ENCODE measurements at places on chromosomes 1 and 21.

- DNase-seq, result no peak
Observed at GRCh38 chr1:166197597-166197996, 30.8 kb upstream of the FAM78B start.

DNA sequence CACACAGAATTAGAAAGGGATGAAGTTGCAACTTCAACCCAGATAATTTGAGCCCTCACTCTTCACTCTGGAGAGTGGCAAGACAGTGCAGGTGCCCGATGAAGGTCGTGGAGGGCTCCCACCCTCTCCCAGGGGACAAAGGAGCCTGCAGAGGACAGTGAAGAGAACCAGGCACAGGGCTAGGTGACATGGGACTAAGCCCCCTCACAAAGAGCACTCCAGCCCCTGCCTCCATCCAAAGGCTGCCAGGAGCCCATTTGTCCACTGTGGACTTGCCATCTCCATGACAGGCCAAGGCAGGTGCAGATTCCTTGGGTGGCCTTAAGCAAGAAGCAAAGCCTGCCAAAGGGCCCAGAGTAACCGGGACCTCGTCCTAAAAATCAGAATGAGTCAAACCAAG, 15.1 kb downstream of the ERRFI1 start:
- DNase-seq, result no peak

DNA sequence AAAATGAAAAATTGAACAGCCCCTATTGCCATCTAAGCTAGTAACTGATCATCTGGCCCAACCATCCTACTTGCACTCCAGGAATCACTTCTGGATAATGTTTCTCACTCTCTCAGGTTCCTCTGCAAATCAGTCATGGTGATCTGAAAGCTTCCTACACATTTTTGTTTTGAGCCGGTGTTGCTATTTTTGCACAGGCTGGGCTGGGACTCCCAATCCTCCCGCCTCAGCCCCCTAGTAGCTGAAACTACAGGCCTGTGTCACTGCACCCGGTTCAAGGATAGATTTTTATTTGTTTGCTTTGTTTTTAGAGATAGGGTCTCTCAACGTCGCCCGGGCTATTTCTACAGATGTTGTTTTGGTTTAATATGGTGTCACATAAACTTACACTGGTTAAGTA, 40.5 kb upstream of the HMCN1 start:
- no peak for DNase-seq

DNA sequence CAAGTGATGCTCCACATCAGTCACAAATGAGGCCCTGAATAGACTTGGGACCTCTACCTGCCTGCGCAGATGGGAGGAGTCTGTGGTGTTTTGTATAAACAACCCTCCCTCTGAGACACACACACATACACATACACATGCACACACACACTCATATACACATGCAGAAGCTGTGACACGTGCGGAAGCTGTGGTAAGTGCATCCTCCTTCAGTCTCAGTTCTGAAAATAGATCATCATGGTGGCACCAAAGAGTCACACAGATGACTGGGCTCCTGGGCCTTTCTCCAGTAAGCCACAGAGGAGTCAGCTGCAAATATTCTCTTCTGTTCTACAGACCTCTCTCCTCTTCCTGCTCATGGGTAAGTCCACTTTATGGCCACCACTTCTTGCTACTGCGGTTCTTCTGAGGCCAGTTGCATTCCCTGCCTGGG, at the start of gene LY9:
LY9 (plus strand) TSS at position 224 of the 433 bp plus-strand sequence; CDS start at position 238, 14 bp downstream.
- no peak for DNase-seq

DNA sequence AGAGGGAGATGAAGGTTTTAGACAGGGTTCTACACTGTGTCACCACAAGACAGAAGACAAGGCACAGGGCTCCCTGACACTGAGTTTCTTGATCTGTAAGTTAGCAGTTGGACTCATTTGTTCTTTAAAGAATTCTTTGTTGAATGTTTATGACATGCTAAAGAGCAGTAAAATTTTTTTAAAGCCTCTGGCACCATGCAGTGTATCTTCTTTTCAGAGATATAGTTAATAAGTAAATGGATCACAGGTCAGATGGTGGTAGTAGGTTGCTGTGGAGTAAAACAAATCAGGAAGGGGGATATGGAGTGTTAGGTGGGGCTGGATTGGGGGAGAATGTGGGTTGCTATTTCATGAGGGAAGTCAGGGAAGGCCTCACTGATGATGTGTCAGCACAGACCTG, 2.0 kb downstream of the CLCA4 start:
- DNase-seq, result no peak

DNA sequence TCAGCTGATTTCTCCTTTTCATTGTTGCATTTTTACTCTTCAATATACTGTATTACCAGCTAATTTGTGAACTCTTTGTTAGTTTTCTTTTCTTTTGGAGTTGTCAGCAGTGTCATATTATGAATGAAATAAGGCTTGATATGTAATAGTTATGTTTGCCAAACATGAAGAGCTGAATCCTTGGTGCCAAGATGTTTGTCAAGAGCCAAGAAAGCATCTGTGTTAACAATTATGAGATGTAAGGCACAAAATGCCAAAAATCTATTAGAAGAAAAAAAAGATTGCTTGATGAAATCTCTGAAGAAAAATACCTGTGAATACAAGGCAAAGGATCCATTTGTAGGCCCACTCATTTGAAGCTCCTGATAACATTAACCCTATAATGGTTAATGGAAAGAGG, 48.4 kb upstream of the RNPC3 start:
- no peak for DNase-seq

GRCh38 chr1:187264995-187265602, 436.4 kb downstream of the PLA2G4A start:
- peak; percentile 58 for DNase-seq

DNA sequence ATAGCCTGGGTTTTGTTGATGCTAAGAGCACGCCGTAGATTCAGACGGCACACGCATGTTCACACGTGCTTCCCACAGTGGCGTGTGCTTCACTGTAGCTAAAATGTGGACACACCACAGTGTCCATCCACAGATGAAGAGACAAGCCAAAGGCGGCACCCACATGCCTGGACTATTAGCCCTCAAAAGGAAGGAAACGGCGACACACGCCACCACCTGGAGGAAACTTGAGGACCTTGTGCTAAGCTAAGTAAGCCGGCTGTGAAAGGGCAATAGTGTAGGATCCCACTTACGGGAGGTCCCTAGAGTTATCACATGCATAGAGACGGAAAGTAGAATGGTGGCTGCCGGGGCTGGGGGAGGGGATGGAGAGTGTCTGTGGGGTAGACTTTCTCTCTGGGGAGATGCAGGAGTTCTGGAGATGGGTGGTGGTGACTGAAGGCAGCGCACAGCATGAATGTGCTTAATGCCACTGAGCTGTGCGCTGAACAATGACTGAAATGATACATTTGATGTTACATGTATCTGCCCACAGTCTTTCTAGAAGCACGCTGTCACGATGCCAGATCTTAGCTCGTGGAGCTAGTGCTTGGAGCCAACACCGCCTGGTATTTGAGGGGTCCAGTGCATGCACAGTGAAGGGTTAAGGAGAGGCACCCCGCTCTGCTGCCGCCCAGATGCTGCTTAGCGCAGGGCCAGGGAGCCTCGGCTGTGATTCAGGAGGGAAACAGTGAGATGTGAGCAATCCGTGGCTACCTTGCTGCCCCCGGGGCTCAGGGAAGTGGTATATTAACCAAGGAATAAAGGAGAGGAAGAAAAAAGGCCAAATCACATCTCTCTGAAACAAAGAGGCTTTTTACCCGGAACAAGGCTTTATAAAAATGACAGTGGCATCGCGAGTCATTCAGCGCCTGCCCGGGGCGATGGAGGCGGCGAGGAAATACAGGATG, 103.7 kb downstream of the PRDM16 start:
- DNase-seq, result no peak

DNA sequence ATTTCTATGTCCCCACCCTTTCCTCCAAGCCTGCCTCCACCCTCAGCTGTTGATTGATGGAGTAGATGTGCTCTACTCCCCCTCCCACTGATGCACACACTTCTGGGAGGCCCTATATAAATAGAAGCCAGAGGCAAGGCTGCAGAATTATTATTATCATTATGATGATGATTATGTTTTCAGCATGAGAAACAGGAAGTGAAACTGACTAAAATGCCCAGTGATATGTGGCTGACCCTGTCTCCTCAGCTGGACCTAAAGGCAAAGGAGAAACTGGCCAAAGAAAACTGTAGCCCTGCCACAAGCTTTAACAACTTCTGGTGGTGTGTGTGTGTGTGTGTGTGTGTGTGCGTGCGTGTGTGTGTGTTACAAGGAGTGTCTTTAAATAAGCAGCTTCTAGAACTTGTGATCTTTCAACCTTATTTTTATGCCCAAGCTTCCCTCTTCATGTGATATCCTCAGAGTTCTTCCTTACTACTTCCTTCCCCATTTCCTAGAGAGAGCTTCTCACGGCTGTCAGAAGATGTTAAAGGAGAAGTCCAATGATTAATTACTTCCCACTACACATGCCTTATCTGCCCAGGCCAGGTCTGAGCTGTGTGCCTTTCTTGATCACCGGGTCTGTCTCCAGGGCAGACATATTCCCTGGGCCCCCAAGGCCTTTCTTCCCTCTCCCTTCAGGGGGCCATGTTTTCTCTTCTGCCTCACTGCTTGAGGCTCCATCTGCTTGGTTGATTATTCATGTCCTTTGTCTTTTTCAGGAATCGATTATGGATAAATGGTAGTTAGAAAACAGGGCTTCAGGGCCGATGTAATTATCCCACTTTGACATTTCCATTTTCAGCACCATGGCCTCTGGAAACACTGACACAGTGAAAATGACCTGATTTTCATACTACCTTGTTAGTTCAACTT, 11.6 kb upstream of the MAPKAPK2 start:
- no peak for DNase-seq

- DNase-seq, result no peak
Observed at GRCh38 chr1:206696812-206697585, 12.3 kb downstream of the MAPKAPK2 start.

GRCh38 chr1:201444792-201445191, 23.3 kb upstream of the TNNI1 start:
- no peak for DNase-seq

DNA sequence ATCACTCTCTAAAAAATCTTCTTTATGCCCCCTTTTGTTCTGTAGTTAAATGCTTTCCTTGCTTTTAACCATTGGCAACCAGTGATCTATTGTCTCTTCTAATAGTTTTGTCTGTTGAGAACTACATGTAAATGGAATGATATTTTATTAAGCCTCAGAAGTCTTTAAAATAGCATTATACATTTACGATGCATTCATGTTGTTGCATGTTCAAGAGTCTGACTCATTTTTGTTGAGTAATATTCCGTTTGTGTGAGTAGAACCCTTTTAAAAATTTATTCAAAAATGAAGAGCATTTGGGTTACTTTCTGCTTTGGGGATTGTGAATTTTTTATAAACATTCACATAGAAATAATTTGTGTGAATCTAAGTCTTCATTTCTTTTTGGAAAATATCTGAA, 1352.9 kb downstream of the NCAM2 start:
- DNase-seq, result no peak

GRCh38 chr21:36422279-36423098, 37.3 kb downstream of the CHAF1B start:
- peak; percentile 52 for DNase-seq

DNA sequence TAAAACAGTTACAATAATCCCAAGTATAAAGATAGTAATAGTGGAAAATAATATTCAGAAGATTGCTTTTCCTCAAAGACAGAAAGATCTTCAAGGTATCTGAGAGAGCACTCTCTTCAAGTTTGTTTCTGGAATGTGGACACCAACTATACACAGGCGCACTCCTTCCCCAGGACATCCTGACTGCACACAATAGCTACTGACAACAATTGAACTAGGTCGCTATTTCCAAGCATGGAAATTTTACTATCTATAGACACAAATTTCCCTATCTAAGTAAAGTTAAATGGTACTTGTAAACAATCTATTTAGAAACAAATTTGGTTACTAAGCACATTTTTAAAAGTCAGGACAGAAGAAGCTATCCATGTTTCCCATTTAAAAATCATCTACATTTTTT, 19.1 kb downstream of the ARHGAP29 start:
- no peak for DNase-seq

DNA sequence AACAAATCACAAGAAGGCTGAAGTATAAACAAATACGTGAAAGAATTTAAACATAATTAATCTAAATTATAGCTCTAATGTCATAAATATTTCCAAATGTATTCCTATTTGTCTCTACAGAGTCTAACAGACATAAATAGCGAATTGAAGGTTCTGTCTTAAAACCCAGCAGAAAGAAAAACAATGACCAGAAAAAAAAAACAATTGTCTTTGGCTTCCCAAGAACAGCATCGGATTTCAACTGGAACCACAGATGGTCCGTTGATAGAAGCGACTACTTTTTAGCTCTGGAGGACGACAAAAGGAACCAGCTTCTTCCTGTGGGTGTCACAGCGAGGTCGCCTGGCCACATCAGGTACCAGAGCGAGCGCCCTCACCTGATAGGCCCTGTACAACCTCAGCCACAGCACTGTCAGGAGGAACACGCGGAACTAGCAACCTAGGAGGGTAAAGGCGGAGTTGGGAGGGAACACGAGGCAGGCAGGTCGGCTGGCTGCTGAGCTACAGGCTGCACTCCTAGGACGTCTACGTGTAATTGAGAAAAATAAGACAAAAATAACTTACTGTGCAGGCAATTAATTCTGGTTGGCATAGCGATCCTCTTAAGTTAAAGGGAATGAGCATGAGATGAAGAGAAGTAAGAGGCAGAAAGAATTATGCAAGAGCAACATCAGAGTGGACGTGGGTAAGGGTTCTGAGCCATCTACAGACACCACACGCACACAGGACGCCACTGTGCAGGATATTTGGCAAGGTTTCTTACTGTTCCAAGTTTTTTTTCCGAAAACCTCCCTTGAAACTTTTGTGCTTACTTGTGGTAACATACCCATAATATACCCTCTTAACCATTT, 16.7 kb upstream of the PRDM15 start:
- no peak for DNase-seq

GRCh38 chr1:6497215-6497866, 5.9 kb upstream of the PLEKHG5 start:
- peak; percentile 67 for DNase-seq

GRCh38 chr1:95431235-95431634, 197.2 kb downstream of the RWDD3 start:
- DNase-seq, result peak; percentile 7
